Pancreas (tissue), 10 donors: ENCODE measurements at places on chromosomes 11 and 22. TPM values are rescaled to one million over a fixed set of nuclear protein-coding genes. Genes with fewer than 3 reads are reported as not detected.
A peak's percentile ranks its signal among the peaks of the same experiment; 100 is the strongest.

DNA sequence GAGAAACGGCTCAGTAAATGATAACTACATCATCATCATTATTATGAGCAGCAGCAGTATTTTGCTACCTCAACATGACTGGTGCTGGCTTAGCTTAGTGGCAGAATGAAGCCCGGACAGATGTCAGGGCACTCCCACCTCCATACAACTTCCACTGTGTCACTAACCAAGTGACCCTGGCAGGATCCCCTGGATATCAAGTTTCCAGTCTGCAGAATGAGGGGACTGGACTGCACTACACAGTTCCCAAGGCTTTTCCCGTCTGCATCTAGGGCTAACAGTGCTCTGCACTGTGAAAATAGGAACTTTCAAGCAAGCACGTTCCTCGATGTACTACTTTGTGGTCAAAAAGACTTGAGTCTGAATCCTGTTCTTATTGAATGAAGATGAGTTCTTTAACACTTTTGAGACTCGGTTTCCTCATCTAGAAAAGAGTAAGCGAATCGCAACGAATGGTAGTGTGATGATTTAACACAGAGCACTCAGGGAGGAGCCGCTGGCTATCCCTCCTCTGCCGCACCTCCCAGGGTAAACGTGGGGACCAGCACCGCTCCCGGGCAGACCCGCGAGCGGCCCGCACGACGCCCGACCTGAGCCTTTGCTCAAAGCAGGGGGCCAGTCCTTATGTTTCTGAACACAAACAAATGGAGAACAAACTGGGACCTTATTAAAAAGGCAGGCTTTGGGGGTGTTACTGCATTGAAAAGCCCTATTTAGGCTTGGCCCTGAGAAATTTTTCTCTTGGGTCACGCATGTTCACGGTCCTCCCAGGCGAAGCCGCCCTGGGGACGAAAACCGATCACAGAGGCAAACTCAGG, 910 bp downstream of the CLTCL1 start:
- H3K27ac ChIP-seq: no peak overlapping the region
- H3K36me3 ChIP-seq: no peaks in the 10 kb centered on the region
- peaks cover 13% of the 10 kb centered on the region for H3K4me1 ChIP-seq
- H3K4me3 ChIP-seq: peak overlapping the region; percentile 77
- H3K27me3 ChIP-seq: no peaks in the 10 kb centered on the region

DNA sequence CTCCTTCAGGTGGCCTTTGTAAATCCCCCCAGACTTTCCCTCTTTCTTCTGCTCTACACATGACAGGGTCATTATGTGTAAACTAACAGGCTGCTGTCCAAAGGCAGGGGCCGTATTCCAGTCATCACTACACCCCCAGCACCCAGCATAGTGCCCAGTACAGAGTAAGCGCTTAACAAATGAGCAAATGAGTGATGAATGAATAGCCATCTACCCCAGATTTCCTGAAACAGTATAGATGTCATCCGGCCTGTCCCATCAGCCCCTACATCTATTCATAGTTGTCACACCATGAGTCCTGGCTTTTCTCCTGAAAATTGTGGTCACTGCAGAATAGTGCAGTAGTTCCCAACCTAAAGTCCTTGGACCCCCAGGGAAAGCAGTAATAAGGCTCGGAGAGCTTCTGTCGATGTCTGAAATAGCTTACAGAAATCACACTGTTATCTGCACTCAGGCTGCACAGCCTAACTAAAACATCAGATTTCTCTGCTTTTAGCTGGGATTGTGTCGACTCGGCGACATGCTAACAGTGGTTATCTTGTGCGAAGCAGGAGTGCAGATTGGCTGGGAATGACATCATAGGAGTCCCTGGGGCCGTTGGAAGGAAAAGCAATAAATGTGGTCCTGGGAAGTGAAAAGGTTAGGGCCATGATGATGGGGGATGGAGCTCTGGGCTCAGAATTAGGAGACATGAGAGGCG, 143.8 kb upstream of the NECTIN1 start:
- H3K36me3 ChIP-seq: no peaks in the 10 kb centered on the region
- no peaks in the 10 kb centered on the region for H3K27me3 ChIP-seq
- H3K4me1 ChIP-seq: no peaks in the 10 kb centered on the region
- H3K27ac ChIP-seq: no peak overlapping the region

DNA sequence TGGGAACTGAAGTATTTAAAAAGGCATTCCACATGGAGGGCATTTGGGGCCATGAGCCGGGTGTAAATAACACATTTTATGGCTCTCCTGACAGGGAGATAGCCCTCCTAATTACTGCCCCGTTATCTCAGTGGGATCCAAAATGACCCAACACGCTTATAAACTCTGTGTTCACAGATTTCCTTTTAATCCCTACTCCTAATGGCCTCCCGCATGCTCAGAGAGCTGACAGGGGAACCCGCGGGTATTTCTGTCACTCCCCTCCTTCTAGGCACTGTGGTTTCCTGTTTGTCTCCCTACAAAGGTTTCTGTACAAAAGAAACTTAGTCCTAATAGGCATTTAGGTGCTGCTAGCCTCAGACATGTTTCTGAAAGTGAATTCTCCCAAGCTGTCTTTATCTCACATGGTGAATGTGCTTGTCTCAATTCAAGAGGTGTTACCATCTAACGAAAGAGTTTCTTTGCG, 202.8 kb upstream of the SEZ6L start:
- DNase-seq: no peak
- no peaks in the 10 kb centered on the region for H3K27me3 ChIP-seq
- no peak overlapping the region for H3K4me3 ChIP-seq
- H3K4me1 ChIP-seq: no peaks in the 10 kb centered on the region
- no peak overlapping the region for H3K27ac ChIP-seq
- no peaks in the 10 kb centered on the region for H3K36me3 ChIP-seq

- H3K4me1 ChIP-seq: no peaks in the 10 kb centered on the region
- H3K4me3 ChIP-seq: no peak overlapping the region
- no peaks in the 10 kb centered on the region for H3K27me3 ChIP-seq
- H3K36me3 ChIP-seq: no peaks in the 10 kb centered on the region
- no peak overlapping the region for H3K27ac ChIP-seq
Observed at GRCh38 chr11:70073871-70074371, 4.2 kb upstream of the ANO1 start.

- no peak overlapping the region for H3K4me3 ChIP-seq
- DNase-seq: no peak
- H3K27ac ChIP-seq: no peak overlapping the region
- no peaks in the 10 kb centered on the region for H3K4me1 ChIP-seq
Observed at GRCh38 chr11:127825183-127825582, 762.2 kb downstream of the ETS1 start.

GRCh38 chr11:4763096-4763495, 6.6 kb downstream of the OR51F1 start:
- no peaks in the 10 kb centered on the region for H3K36me3 ChIP-seq
- no peaks in the 10 kb centered on the region for H3K4me1 ChIP-seq
- DNase-seq: no peak

GRCh38 chr22:28108851-28109250, 189.8 kb upstream of the PITPNB start:
- peaks cover 8% of the 10 kb centered on the region for H3K4me1 ChIP-seq
- DNase-seq: no peak
- no peak overlapping the region for H3K27ac ChIP-seq
- no peaks in the 10 kb centered on the region for H3K36me3 ChIP-seq
- no peaks in the 10 kb centered on the region for H3K27me3 ChIP-seq
- no peak overlapping the region for H3K4me3 ChIP-seq

DNA sequence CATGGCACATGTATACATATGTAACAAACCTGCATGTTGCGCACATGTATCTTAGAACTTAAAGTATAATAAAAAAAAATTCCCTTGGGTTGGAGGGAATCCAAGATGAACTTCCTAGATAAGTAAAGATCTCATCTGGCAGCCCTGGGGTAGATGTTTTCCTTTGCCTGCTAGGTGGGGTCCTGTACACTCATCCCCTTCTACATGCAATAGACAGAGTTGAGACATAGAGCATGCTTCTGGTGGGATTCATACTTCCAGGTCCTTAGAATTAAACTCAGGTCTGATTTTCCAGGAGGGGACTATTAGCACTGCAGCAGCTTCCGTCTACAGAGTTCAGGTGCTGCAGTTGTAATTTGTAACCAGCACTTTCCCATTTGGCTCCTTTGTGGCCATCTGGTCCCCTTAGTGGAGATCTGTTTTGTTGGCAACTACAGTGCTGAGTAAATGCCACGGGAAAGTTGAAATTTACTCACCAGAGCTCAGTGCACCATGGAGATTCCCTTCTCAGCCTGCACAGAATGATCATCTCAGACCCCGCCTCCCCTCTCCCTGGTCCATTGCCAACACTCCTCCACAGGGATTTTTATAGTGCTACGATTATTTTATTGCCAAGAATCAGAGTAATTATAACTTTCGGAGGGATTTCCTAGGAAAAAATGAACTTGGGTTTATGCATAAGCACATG, 220.1 kb upstream of the E2F8 start:
- no peaks in the 10 kb centered on the region for H3K36me3 ChIP-seq
- no peaks in the 10 kb centered on the region for H3K27me3 ChIP-seq

DNA sequence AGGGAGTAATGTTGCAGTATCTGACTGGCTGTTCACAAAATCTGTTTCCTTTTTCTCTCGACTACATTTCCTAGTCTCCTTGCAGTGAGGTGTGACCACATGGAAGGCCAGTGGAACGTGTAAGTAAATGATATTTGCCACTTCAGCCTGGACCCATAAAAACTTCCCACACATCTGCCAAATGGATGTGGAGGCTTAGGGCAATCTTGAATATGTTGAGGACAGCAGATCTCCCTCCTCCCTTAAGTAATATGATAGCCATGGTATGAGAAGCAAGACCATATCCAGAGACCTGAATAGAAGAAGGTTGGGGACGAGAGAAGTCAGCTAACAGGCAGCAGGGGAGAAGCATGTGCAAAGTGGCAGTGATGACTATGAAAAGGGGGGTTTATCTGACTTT, 33.0 kb upstream of the C11orf87 start:
- DNase-seq: no peak
- H3K4me3 ChIP-seq: no peak overlapping the region
- no peaks in the 10 kb centered on the region for H3K4me1 ChIP-seq
- H3K27ac ChIP-seq: no peak overlapping the region
- no peaks in the 10 kb centered on the region for H3K36me3 ChIP-seq
- no peaks in the 10 kb centered on the region for H3K27me3 ChIP-seq

DNA sequence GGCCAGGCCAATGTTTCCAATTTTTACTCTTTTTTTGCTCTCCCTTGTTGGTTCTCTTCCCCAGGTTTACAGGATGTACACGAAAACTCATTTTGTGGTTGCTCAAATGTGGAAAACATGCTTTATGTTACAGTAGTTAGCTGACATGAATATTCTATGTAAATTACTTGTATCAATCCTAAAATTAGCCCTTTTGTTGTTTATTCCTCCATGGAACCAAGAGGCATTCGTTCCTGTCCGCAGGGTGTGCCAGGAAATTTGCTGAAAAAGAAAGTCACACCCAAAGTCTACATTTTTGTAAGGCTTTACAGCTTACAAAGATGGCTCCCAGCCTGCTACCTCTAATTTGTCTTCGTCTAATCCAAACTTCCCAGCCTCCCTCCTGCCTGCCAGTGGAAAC, 652.3 kb downstream of the ETS1 start:
- no peaks in the 10 kb centered on the region for H3K4me1 ChIP-seq
- no peak overlapping the region for H3K27ac ChIP-seq

GRCh38 chr11:86798988-86799387, 1.4 kb upstream of the PRSS23 start:
- DNase-seq: no peak
- no peaks in the 10 kb centered on the region for H3K27me3 ChIP-seq
- no peaks in the 10 kb centered on the region for H3K36me3 ChIP-seq
- H3K4me3 ChIP-seq: no peak overlapping the region
- no peak overlapping the region for H3K27ac ChIP-seq
- peaks cover 8% of the 10 kb centered on the region for H3K4me1 ChIP-seq

DNA sequence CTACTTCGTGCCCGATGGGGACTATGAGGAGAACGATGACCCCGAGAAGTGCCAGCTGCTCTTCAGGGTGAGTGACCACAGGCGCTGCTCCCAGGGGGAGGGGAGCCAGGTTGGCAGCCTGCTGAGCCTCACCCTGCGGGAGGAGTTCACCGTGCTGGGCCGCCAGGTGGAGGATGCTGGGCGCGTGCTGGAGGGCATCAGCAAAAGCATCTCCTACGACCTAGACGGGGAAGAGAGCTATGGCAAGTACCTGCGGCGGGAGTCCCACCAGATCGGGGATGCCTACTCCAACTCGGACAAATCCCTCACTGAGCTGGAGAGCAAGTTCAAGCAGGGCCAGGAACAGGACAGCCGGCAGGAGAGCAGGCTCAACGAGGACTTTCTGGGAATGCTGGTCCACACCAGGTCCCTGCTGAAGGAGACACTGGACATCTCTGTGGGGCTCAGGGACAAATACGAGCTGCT, 751 bp downstream of the FIBIN start:
- H3K4me1 ChIP-seq: no peaks in the 10 kb centered on the region
- H3K27me3 ChIP-seq: no peaks in the 10 kb centered on the region
- peak; percentile 54 for DNase-seq
- no peaks in the 10 kb centered on the region for H3K36me3 ChIP-seq
- H3K4me3 ChIP-seq: peak overlapping the region; percentile 35

DNA sequence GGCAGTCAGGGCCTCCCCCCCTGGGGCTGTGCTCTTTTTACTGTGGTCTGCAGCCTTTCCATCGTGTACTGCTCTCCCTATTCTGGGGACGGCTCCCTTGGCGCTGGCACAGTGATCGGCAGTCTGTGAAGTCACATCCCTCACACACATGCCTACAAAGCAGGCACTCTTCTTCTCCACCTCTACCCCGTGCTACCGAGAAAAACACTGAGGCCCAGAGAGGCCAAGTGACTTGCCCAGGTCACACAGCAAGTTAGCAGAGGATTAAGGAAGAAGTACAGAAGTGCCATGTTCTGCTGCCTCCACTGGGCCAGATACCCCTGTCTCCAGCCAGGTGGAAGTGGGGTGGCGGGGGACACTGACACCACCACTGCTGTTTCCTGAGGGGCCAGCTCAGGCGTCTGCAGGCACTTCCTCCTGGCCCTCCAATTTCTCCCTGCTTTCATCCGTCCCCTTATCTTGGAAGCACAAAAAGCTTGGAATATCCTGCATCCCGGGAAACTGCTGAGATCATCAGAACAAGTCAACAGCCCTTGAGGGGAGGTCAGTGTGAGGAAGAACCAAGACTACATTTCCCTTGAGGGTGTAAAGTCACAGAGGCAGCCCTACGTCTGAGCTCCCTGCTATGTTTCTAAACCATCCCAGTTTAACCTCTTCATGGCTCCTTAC, 30.2 kb upstream of the KLHL35 start:
- H3K36me3 ChIP-seq: no peaks in the 10 kb centered on the region
- no peak for DNase-seq
- H3K4me1 ChIP-seq: no peaks in the 10 kb centered on the region
- no peak overlapping the region for H3K4me3 ChIP-seq

Gene CLDN5
- total RNA-seq: 5.8 TPM

Gene NFAM1
- 0.20 TPM for total RNA-seq

Gene LRRC75B
- 10.7 TPM for total RNA-seq

Gene BDNF
- 0.06 TPM for total RNA-seq

Gene CYP2D6
- total RNA-seq: 0.79 TPM

Gene BATF2
- 6.5 TPM for total RNA-seq
